Bronchus fibroblast of lung (primary cell): ENCODE measurements at places on chromosomes 3 and 15. TPM values are rescaled to one million over a fixed set of nuclear protein-coding genes. Genes with fewer than 3 reads are reported as not detected.

The PP2D1 gene
- not detected in 2 replicates for total RNA-seq

The SERPINI2 gene
- not detected in 2 replicates for total RNA-seq

The MESP2 gene
- total RNA-seq, result 0.45 and 1.3 TPM in 2 replicates

The LOXL1 gene
- 112 and 113 TPM in 2 replicates for total RNA-seq

The CPA3 gene
- 0.50 and 0.89 TPM in 2 replicates for total RNA-seq

The SLC51A gene
- total RNA-seq, result not detected in 2 replicates

The HES1 gene
- total RNA-seq, result not detected in 2 replicates
